ENCODE measurements at places on chromosomes 11 and 22.

DNA sequence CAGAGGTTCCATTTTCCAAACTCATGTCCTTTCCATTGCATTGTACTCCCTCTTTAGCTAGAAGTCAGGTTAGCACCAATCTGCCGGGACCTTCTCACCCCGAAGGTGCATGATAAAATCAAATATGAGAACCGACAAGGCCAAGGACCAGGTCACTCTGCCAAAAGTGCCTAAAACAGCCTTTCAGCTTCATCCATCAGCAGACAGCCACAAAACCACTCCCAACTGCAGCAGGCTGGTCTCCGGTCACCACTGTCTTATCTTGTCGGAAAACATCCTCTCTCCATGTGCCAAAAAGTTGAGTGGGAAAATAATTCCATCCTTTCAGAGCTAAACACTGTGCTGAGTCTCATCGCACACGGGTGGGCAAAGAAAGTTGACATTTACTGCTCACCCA, 1.4 kb downstream of the PI4KA start:
- DNase-seq = no peak

DNA sequence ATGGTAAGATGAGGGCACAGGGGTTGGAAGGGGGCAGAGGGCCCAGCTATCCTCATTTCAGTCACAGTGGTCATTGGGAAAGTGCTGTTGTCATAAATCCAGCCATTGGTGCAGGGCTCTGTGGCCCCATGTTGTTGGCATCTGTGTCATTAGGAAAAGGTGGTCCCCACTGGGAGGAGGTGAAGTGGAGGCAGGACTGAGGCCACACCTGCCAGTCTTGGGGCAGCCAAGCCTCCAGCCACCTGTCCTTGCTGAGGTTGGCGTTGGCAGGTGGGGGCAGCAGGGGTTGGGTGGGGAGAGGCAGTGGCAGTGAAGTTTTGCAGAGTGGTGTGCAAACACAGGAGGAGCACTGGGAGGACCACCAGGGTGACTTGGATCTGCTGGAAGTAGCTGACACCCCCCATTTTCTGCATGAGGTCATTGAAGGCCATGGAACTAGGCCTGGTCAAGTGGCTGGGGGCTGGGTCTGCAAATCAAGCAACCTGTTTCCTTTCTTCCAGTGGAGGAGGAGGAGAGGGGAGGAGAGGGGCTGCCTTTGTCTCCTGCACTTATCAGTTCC, 25.3 kb downstream of the SLC22A6 start:
- DNase-seq = no peak

DNA sequence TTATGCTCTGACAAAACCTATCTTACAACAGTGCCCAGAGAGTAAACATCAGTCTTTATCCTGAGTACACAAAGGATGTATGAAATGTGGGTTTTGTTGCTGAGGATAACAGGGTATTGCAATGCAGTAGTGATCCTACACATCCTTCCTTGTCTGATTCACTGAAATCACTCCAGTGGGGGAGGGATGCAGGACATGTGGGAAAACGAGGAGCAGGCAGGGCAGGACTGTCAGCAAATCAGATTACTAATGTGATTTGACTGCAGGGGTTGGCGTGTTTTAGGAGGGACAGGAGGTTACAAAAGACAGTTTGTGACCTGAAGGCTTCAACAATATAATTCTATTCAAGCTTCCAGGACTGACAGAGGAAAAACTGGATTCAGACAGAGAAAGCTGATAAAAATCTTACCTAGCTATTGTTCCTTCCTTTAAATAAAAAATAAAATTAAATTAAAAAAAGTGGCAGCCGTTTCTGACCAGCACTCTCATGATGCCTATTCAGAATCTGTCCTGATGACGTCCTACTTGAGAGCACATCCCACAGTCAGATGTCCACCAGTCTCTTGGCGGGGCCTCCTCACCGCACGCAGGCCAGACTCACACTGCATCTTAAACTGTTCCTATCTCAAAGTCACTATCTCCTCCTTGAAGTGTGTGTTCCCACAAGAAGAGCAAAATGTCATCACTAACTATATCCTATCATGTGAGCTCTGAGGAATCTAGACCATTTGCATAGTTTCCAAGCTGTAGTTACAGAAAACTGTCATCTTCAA, 50.6 kb upstream of the MN1 start:
- no peak for DNase-seq

GRCh38 chr11:62921573-62922188, 518 bp upstream of the CHRM1 start:
- no peak for DNase-seq

- no peak for DNase-seq
These were observed 166.0 kb upstream of the RASSF10 start for GRCh38 chr11:12842933-12843636.

DNA sequence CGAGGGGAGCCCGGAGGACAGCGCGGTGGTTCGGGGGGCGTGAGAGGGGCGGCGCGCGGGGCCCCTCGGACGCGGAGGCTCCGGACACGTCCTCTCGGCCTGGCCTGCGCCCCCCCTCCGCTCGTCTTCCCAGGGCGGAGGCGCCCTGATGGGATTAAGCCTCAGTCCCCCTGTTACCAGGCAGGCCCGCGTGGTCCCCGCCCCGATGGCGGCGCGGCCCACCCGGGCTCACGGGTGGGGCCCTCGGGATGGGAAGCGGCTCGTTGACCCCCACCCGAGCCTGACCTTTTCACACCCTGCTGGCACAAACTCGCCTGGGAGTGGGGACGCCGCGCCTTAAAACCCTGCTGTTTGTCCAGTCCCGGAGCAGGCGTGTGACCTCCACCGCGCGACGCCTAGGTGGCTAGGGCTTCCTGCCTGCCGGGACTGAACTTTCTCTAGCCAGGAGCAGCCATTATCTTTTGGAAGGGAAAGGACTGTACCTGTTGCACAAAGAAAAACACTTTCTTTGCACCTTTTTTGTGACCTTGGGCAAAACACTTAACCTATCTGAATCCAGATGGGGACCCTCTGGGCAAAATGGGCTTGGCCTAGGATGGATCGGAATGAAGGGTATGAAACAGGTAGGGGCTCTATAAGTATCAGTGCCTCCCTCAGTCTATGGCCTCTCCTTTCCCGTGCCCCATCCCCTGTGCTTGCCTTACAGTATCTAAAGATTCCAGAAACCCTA, 1.0 kb downstream of the KIAA1671 start:
- no peak for DNase-seq

DNA sequence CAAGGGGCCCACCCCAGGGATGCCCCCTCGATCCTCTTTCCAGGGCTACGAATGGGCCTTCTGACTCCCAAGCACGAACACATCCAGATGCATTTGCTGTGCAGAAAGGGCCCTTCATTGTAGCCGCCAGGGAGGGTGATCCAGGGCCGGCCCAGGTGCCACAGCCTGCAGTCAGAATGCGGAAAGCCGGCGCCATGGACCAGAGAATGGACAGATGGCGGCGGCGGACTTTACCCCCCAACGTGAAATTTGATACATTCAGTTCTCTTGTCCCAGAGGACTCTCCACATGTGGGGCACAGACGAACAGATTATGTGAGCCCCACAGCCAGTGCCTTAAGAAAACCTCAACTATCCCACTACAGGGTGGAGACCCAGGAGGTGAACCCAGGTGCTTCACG, 87.2 kb downstream of the KIAA1671 start:
- DNase-seq = no peak

- no peak for DNase-seq
These were observed 12.7 kb upstream of the POLD3 start for GRCh38 chr11:74579577-74580270.

GRCh38 chr11:69615545-69616278, 25.2 kb upstream of the CCND1 start:
- DNase-seq = no peak

DNA sequence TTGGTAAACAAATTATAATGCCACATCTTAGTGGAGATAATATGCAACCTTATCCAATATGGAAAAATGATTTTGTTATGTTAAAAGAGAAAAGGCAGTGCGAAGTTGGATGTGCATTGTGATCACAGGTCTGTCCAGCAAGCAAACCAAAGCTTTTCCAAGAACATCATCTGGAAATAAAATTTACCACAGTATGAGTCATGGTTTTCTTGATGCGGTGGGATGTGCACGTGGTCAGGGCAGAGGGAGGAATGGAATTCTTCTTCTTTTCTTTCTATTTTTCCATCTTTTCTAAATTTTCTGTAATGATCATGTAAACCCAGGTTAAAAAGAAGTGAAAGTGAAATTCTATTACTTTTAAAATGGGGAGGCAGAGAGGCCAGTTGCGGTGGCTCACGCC, 169.8 kb downstream of the C11orf91 start:
- no peak for DNase-seq

- DNase-seq = no peak
These were observed 77.9 kb upstream of the PITPNB start for GRCh38 chr22:27996981-27997380.

- DNase-seq = no peak
These were observed 375.3 kb downstream of the LUZP2 start for GRCh38 chr11:24872186-24872585.

GRCh38 chr11:27397624-27398399, 34.8 kb upstream of the CCDC34 start:
- no peak for DNase-seq

DNA sequence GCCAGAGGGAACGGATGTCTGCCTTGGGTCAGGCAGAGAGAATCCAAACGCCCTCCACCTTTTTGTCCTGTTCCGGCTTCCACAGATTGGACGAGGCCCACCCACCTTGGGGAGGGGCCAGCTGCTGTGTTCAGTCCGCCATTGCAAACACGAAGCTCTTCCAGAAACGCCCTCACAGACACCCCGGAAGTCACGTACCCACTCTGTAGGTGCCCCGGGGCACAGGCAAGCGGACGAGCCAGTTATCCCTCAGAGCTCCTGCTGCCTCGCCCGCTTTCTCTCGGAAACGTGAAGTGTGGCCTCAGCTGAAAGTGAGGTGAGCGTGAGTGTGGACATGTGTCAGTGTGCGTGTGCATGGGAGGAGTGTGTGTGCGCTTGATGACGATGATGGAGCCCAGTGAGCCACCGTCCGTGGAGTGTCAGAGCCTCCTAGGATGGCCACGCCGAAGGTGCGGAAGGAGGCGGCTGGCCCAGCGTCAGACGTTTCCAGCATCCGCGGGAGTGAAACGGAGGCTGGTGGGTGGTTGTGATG, 869.2 kb downstream of the TBC1D22A start:
- no peak for DNase-seq

GRCh38 chr11:63520606-63521170, 14.8 kb downstream of the LGALS12 start:
- no peak for DNase-seq

- no peak for DNase-seq
These were observed 42.8 kb upstream of the ALKBH3 start for GRCh38 chr11:43837879-43838278.

DNA sequence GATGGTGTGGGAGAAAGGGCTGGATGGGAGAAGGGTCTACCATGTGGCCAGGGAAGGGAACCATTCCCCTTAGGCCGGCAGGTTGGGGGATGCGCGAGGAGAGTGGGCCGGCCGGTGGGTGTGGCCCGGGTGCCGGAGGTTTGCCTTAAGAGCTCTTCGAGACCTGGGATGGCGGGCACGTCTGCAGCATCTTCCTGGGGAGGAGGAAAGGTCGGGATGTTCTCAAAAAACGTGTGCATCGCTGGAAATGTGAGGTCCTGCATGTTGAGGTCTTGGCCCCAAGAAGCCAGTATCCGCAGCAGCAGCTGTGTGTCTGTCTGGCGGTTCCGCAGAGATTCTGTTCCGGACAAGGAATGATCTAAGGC, 1.4 kb downstream of the NAV2 start:
- no peak for DNase-seq

- no peak for DNase-seq
These were observed 22.3 kb downstream of the SLC6A5 start for GRCh38 chr11:20621679-20622078.

- no peak for DNase-seq
These were observed 175.5 kb upstream of the PDGFD start for GRCh38 chr11:104339380-104339831.

DNA sequence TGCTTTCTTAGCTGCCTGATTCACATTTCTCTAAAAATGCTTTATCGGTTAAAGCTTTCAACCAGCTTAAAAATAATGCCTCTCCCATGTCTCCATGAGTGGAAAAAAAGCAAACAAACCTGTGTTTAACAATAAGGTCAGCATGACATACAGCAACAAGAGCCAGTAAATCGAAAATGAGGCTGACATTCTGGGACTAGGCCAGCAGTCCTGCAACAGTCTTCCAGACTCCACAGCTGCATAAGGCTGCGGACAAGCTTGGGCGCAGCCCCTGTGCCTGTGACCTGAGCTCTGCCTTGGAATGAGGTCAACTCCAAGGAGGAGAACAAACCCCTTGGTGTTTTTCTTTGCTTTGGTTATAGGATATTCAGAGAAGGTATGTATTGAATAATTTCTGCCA, 95.5 kb downstream of the PGR start:
- DNase-seq = no peak

DNA sequence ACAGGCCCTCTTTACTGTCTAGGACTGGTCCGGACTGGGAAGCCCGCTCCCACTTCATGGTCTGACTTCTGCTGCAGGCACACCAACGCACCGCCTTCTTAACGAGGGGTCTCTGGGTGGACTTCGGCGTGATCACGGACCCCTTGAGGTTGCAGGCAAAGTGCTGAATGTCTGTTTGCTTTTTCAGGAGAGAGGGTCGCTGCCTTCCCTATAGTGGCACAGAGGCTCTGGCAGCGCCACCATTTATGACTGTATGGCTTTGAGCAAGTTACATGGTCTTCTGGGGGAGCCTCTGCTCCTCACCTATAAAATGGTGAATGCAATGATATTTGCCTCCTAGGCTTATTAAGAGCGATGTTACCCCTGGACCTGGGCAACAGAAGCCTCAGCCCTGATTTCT, 1.4 kb upstream of the SCN4B start:
- DNase-seq = no peak

GRCh38 chr11:57160665-57161064, 21.1 kb upstream of the LRRC55 start:
- DNase-seq = no peak

DNA sequence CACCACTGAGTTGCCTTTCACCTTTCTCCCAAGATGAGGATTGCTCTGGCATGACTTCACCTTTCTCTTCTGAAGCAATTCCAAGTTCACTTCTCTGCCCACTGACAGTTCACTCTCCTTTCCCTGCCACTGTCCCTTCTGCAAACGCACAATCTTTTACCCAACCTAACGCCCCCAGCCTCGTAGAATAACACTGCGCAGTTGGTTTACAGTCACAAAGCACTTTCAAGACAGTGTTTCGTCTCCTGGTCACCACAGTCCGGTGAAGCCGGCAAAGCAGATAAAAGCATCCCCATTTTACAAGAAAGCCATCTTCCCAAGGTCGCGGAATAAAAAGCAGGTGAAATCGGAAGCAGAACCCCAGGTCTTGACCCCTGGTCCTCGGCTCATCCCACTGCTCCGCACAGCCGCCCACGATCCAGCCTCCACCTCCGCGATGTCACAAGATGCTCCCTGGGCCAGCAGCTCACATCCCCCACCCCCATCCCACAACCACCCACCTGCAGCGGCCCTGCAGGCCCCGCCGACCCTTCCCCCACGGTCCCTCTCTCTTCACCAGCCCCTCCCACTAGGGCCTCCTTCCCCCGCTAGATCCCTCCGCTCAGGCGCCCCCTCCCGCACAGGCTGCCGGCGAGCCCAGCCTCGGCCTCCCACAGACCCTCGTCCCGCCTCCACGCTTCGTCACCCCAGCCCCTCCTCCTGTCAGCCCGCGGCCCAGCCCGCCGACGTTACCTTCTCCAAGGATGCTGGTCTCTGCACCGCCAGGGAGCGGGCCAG, 585 bp downstream of the PI4KA start:
- DNase-seq = peak; percentile 88
